Tongue (tissue), 3 donors: ENCODE measurements at places on chromosomes 3 and 15.

- DNase-seq: no peak
Observed at GRCh38 chr15:74275957-74276356, 39.8 kb downstream of the CCDC33 start.

- peak; percentile 35 for DNase-seq
Observed at GRCh38 chr3:150220799-150221198, 187.3 kb upstream of the TSC22D2 start.

- DNase-seq: no peak
Observed at GRCh38 chr3:185656321-185656840, 70.3 kb downstream of the SENP2 start.

GRCh38 chr15:56772868-56773639 lies 39.7 kb upstream of the ZNF280D start:
- DNase-seq: peak; percentile 58

GRCh38 chr15:94265009-94265408 lies 33.6 kb downstream of the MCTP2 start:
- DNase-seq: no peak

- DNase-seq: peak; percentile 52
Observed at GRCh38 chr3:32577581-32578556, 7.2 kb upstream of the DYNC1LI1 start.

DNA sequence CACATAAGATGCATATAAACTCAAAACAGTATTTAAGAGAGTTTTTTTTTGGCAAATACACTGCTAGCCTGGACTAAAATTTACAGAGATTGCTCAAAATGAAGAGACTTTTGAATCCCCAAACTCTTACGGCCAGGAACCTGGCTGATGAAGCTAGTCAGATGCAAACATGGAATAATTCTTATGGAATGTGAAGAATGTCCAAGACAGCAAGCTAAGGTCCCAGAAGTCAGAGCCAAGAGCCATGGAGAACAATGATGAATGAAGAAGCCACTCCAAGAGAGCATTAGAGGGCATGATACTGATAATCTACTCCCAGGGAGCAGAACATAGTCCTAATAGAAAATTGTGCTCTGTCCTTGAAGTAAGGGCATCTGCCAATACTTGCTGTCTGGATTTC lies 705.5 kb downstream of the DIPK2A start:
- DNase-seq: peak; percentile 31
